ENCODE measurements at places on chromosomes 1 and 21.

GRCh38 chr1:25647863-25648262 is 31.3 kb downstream of the MAN1C1 start:
- DNase-seq, result no peak

GRCh38 chr1:7680955-7681268 is 90.2 kb upstream of the VAMP3 start:
- DNase-seq, result no peak

DNA sequence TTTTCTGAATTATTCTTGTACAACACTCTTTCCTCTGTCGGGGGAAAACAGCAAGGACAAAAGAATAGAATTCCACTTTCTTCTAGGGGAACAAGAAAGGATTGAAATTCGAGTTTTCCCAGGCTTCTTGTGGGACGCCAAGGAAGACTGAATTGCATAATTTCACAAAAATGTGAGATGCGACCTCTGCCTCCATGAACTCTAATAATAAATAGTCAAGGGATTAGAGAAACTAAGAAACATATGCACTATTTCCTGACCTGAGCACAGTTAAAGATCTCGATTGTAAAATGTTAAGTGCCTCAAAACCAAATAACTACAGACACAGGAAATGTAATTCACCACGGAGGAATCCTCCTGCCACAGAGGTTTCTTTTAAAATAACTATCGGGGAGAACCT is 117.3 kb upstream of the MARK1 start:
- no peak for DNase-seq

DNA sequence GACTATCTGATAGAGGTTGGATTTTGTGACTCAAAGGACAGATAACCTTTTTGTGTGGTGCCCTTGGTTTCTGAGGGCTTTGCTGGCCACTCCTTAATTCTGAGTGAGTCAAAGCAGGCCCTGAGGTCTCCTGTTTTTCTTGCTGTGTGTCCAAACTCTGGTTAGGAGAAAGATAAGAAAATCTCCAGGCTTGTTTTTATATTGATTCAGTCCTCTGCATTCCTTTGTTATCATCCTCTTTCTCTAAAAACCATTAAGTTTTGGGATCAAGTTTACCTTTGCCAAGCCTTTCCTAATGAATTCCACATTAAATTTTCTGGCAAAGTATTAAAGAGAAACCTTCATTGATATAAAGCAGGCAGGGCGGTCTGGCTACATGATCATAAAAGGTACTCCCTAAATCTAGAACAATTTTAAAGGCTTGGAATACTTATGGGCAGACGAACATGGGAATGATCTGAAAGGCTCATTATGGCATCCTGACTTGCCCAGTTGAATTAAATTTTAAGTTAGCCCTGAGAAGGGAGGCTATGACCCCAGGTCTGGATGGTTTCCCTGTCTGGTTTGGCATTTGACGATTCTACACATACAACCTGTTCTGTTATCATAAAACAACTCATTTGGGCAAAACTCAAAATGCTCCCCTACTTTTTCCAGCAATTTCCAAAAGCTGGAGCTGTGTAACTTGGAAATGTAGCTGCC is 20.8 kb downstream of the ZBTB8B start:
- DNase-seq, result no peak

- DNase-seq, result no peak
Measured at GRCh38 chr1:88098881-88099280, 585.2 kb upstream of the PKN2 start.

DNA sequence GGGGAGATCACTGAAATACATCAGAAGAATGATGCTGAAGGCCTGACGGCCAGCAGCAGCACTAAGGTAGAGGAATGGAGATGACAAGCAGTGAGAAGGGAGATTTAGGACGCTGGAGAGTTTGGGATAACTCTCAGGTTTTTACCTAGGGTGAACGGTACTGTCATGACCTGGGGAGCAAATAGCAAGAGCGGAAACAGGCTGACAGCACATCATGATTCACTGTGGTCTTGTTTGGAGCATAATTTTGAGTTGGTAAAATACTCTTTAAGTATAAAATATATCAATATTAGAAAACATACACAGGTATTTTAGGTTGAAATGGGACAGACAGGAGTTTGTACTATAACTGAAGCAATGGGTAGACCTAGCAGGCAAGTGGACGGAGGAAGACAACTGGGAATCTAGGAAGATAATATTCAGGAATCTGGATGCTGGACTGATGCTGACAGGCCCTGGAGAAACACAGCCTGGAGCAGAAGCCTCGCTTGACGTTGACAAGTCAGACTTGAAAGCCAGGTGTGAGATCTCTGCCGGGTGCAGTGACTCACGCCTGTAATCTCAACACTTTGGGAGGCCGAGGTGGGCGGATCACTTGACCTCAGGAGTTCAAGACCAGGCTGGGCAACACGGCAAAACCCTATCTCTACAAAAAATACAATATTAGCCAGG is 33.3 kb downstream of the ALG14 start:
- DNase-seq, result no peak

- DNase-seq, result no peak
Measured at GRCh38 chr21:25188677-25189079, 418.6 kb downstream of the MRPL39 start.

GRCh38 chr1:175073061-175073460 is 5.4 kb downstream of the TNN start:
- DNase-seq, result no peak

- DNase-seq, result no peak
Measured at GRCh38 chr1:116497656-116498055, 73.2 kb downstream of the CD58 start.

DNA sequence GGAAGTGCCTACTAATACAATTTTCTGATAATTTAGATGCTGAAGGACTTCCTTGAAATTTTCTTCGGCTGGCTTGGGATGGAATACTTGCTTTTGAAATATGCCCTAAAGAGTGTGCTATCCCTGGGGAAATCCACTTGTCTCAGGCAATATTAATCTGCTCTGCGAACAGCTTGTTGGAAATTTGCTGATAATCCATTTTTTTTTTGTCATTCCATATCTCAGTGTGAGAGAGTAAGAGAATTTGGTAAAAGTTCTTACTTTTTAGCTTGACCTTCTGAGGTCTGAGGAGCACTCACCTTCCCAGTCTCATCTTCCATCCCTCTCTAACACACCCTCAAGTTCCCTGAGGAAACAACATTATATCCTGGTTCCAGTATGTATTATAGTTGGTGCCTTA is 36.8 kb downstream of the DNAJC6 start:
- no peak for DNase-seq

GRCh38 chr1:58968360-58968952 is 184.6 kb upstream of the JUN start:
- no peak for DNase-seq

DNA sequence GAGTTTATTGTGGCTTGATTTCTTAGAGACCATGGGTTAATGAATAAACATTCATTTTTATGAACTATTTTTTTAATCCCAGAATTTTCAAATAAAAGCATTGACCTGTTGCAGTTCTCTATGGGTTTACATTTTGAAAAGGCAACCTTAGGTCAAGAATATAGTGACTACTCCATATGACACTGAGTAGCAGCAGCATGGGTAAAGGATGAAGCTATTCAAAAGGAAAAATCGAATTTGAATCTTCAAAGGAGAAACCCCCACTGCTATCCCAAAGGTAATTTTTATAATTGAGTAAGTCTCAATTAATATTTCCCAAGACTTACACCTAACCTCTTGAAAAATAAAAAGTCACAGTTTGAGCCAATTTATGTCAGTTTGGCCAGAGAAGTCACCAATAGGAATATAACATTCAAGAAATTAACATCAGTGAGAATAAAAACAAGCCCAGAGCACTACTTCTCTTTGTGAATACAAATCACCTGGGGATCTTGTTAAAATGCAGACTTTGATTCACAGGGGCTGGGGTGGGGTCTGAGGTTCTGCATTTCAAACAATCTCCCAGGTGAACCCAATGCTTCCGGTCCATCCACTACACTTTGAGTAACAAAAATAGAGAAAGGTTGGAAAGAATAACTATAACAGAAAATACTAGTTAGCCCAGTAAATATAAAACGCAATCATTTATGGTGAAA is 39.8 kb downstream of the USP1 start:
- no peak for DNase-seq

GRCh38 chr1:202806845-202807450 is 1.3 kb downstream of the KDM5B start:
- no peak for DNase-seq

DNA sequence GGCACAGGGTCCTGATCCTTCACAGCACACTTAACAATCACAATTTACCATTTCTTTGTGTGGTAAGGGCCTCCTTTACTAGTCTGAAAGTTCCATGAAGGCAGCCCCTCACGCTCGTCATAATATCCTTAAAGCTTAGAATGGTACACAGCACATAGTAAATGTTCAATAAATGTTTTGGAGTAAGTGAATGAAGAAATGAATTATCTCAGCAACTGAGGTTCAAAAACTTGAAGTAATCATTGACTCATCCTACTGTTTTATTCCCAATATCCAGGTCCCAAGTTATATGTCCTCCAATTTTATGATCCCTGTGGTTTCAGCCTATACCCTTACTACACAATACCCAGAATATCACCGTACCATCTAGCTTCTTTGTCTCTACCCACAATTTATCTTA is 2.2 kb upstream of the C1orf162 start:
- no peak for DNase-seq

GRCh38 chr1:238399558-238399957 is 508.8 kb upstream of the ZP4 start:
- DNase-seq, result no peak

DNA sequence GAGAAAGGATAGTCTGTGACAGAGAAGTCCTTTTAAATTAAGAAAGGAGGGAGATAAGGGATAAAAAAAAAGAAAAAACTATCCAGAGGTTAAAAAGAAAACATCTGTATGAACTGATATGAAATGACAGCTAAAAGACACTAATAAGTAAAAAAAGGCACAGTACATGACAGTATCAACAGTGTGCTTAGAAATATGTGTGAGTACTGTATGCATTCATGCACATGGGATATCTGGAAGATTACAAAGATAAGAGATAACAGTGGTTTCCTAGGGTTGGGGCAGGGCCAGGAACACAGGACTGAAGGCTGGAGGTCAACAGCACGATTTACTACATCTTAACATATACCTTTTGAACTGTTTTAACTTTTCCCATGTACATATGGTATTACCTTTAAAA is 13.3 kb downstream of the PTP4A2 start:
- DNase-seq, result no peak

- DNase-seq, result no peak
Measured at GRCh38 chr1:19011845-19012231, 55.4 kb upstream of the IFFO2 start.

- DNase-seq, result no peak
Measured at GRCh38 chr1:11338284-11338924, 65.4 kb downstream of the UBIAD1 start.

DNA sequence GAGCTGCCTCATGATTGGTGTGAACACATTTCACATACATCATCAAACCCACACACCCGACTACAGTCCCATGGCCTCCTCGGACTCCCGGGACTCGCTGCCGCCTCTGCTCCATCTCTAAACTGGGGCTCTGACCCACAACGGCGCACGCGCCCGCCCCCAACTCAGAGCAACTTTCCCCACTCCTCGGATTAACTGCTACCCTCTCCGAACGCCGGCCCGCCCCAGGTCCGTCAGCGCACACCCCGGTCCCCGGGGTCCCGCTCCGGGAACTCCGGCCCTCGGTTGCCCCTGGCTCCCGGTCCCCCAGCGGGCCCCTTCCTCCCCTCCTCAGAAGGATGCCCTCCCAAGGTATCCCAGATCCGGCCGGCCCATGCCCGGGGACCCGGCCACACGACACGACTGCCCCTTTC is 740 bp downstream of the DSTYK start:
- no peak for DNase-seq

DNA sequence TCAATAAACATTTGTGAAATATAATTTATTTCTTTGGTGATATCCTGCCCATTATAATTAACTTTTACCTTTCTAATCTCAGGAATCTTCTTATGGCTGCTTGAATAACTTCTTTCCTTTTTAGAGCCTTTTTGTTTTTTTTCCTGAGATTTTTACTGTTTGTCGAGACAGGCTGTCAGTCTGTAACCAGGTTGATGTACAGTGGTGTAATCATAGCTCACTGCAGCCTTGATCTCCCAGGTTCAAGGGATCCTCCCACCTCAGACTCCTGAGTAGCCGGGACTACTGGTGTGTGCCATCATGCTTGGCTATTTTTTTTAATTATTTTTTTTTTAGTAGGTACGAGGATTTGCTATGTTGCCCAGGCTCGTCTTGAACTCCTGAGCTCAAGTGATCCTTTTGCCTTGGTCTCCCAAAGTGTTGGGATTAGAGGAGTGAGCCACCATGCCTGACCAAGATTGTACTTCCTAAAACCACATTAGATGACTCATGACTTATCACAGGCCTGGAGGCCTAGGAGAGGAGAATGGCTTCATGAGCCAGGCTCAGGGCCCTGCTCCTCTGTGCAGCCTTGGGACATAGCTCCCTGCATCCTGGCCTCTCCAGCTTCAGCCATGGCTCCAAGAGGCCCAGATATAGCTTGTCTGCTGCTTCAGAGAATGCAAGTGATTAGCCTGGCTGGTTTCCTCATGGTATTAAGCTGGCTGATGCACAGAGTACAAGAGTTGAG is 48.6 kb downstream of the CTH start:
- DNase-seq, result no peak

DNA sequence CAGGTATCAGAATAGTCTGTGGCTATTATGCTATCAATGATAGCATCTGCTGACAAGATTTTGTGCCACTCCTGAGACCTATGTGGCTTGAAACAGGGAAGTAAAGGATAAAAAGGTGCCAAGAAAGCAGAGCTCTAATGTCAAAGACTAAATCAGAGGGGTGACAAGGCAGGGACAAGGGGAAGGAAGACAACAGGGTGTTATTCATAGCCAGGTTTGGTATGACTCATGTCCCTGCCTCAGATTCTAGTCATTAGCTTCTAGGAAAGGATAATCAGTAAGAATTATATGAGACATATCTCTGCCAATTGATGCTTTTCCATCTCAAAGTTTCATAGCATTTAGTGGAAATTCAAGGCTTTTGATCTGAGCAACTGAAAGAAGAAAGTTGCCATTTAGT is 31.8 kb upstream of the PLD5 start:
- no peak for DNase-seq

DNA sequence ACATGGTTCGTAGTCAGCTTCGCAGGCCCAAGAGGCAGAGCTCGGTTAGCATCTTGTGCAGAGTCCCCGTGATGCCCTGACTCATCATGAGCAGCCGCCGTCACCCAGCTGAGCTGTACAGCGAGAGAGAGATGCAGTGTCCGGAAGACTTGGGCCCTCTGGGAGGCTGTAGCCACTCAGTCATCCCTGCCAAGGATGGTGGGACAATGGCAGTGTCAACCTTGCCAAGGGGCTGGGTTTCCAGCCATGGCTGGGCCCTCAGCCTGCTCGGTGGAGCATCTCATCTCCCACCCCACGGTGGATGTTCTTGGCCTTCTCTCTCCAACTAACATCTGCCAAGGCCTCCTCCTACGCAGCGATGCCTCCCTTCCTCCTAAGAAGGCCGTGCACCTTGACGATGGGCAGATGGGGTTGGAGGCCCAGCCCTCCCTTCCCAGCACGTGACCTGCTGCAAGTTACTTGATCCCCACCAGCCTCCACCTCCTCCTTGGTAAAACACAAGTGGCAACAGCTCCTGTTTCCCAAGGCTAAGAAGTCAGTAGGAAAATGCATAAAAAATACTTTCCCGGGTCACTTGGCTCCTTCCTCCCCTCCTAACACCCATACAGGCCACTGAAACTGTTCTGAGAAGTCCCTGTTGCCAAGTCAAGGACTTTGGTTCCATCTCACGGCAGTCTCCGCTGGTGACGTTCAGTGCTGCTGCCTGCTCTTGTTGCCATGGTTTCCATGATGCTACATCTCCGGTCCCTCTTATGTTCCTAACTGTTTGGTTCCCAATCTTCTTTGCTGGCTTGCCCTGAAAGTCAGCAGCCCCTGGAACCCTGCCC is 384.7 kb upstream of the VAMP3 start:
- no peak for DNase-seq

GRCh38 chr1:54273092-54273794 is 73.3 kb downstream of the MRPL37 start:
- no peak for DNase-seq

Data from CD4-positive, alpha-beta T cell treated with Interleukin-2 at 100 ng/mL for 4 hours (primary cell).